Large intestine (tissue), 12 donors: ENCODE measurements at places on chromosomes 5 and 9. TPM values are rescaled to one million over a fixed set of nuclear protein-coding genes. Genes with fewer than 3 reads are reported as not detected.
A peak's percentile ranks its signal among the peaks of the same experiment; 100 is the strongest.

Gene HTR1A
- not detected for polyA plus RNA-seq

Gene CORO2A
- polyA plus RNA-seq = 57.6 TPM

- no peak for DNase-seq
Observed at GRCh38 chr5:111261610-111262009, 37.4 kb downstream of the CAMK4 start.

GRCh38 chr9:95003689-95004410 lies 277.4 kb downstream of the AOPEP start:
- DNase-seq = no peak

GRCh38 chr9:108565651-108566378 lies 290.0 kb downstream of the ACTL7B start:
- peak; percentile 66 for DNase-seq

GRCh38 chr9:15403155-15403554 lies 19.5 kb upstream of the SNAPC3 start:
- peak; percentile 14 for DNase-seq
